ENCODE measurements at places on chromosomes 3 and 15.

DNA sequence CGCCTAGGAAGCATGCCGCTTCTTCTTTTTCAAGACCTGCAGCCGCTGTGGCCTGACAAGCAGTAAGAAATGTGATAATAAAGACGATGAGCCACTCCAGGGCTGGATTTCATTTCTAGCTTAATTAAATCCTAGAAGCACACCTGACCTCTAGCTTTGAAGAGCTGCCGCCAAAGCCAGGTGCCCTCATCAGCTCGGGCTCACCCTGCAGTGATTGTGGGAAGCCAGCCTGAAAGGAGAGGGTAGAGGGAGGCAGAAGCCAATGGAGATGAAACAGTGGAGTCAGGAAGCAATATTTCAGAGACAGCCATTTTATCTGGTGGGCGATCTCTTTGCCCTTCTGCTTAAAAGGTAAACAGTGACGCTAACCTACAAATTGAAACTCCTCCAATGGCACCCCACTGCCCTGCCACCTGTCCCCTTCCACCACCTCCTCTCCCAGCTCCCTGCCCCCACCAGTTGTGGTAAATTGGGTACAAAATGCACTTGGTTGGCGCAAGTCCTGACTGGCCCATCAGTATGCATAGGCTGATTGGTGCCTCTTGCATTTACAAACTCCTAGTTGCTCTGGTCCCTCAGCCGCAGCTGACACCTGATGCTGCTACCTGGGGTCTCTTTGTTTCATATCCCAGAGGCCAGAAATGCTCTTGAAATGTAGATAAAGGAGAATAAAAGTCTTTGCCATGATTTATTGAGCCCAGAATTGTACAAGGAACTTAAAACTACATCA lies 385.3 kb downstream of the PDCD6IP start:
- DNase-seq, result no peak

DNA sequence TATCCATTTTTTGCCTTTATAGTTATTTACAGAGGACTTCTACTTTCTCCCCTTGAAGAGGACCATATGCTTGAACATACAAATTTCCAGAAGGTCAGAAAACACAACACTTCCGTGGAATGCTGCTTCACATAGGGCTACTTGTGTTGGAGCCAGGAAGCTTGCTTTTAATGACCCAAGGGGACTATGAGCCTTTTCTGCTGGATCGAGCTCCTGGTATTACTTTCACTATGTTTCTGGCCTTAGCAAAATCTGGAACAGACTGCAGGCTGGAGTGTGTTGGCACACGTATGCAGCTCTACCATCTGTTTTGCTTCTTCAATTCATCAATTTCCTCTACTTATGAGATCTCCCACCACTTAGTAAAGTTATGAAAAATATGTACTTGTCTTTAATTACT lies 69.3 kb upstream of the CBLB start:
- DNase-seq, result no peak

DNA sequence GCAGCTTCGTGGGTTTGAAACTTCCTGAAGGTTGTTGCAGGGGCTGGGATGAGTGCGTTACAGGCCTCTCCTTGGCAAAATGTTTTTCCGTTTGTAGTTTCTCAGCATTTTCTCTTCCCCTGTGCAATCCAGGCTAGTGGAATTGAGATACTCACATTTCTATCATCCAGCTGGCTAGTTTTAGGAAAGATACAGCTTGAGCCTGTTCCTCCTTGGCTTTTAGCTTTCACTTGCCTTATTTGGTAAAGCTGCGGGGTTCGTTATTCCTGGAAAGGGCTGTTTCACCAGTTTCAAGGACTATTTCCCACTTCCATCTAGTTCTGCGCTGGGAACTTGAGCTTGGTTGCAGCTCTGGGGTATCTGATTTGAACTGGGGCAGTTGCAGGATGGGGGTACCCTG lies 90.3 kb downstream of the ITPR1 start:
- DNase-seq, result no peak

- DNase-seq, result no peak
These were observed 19.2 kb downstream of the RARB start for GRCh38 chr3:25447285-25447684.

DNA sequence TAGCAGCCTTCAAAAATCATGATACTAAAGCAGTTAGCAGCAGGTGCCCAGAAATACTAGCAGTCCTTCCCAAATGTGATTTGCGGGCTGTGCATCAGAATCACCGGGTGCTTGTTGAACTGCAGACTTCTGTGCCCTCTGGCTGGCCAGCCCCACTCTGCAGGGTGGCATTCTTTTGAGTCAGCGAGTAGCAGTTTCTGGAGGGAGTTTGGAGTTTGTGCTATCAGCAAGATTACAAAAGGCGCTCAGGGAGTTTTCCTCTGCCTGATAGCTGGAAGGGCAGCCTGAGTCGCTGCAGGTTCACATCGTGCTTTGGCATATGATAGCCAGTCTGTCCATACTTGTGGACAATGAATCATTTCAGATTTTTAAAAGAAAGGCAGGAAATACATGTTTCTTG lies 57.6 kb downstream of the CLDN11 start:
- no peak for DNase-seq

DNA sequence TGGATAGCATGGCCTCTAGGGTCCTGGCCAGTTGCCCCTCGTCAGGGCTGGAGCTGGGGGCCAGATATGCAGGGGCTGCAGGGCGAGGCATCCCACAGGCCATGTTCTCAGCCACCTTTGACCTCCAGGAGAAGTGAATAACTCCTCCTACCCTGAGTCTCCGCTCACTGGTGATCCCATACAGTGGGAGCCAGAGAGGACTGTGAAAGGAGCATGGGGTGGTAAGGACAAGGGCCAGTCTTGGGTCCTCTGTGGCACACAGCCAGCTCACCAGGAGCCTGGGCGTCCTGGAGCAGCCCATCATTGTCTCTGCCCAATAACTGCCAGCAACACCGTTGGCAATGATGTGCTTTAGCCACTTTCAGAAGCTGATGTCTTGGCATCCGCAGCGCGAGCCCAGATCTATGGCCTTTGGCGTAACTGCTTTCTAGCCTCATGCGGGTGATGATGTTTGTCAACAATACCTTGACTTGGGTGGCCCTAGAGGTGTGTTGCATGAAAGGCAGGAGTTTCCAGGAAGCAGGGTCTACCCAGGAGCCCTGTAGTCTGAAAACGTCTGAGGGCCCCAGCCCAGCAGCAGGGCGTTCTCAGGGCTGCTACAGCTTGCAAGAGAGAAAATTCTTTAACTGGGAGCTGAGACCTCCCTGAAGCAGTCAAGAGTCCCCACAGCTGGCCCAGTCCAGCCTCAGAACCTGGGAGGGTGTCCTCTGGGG lies 61.1 kb upstream of the IQSEC1 start:
- DNase-seq, result no peak

DNA sequence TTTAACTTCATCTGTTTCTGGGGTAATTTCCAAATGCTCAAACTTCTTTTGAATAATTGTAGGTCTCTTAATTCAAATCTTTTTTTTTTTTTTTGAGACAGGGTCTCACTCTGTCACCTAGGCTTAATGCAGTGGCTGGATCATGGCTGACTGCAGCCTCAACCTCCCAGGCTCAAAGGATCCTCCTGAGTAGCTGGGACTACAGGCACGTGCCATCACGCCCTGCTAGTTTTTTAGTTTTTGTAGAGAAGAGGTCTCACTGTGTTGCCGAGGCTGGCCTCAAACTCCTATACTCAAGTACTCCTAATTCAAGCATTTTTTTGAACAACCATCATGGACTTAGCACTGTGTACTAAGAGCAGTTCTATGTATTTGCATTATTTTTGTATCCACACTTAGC lies 3.8 kb upstream of the SIAH2 start:
- no peak for DNase-seq

GRCh38 chr3:81846988-81847387 lies 85.5 kb upstream of the GBE1 start:
- no peak for DNase-seq

GRCh38 chr3:195248281-195248680 lies 22.7 kb downstream of the XXYLT1 start:
- no peak for DNase-seq

- peak; percentile 36 for DNase-seq
These were observed 8.8 kb upstream of the CPOX start for GRCh38 chr3:98602078-98602678.

GRCh38 chr3:127374086-127375010 lies 86.5 kb upstream of the PRR20G start:
- DNase-seq, result no peak

DNA sequence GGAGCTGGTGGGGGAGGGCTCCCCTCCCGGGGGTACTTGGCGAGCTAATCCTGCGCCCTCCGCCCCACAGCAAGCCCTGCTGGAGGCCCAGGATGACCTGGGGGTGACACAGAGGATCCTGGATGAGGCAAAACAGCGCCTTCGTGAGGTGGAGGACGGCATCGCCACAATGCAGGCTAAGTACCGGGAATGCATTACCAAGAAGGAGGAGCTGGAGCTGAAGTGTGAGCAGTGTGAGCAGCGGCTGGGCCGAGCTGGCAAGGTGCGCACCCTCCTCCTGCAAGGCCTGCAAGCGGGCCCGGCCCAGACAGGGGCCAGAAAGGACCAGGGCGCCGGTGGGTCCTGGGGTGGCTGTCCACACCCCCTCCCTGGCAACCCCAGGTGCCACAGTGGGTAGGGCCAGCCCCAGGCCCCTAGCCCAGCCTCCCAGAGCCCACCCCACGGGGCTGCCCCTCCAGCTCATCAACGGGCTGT lies 56.5 kb downstream of the SEMA3G start:
- DNase-seq, result no peak

DNA sequence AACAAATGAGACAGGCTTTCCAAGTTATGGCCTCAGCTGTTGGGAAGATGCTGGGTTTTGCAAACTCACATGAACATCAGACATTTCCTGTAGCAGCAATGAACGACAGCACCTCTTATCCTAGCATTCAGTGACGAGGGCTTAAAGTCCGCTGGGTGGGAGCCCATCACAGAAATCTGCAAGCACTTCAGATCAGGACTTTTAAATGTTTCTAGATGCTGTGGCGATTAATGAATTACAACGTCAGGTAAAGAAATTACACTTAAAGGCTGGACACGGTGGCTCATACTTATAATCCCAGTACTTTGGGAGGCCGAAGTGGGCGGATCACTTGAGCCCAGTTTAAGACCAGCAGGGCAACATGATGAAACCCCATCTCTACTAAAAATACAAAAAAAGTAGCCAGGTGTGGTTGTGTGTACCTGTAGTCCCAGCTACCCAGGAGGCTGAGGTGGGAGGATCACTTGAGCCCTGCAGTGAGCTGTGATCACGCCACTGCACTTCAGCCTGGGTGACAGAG lies 3.9 kb downstream of the AEN start:
- DNase-seq, result no peak

GRCh38 chr3:107431246-107432012 lies 54.2 kb downstream of the CCDC54 start:
- DNase-seq, result no peak

Measured in Panc1 (cell line).